T-helper 2 cell (primary cell): ENCODE measurements at places on chromosomes 13 and 19.

GRCh38 chr13:42398533-42398932 is 126.6 kb downstream of the AKAP11 start:
- DNase-seq = no peak

- DNase-seq = no peak
Observed at GRCh38 chr19:45477186-45477585, 9.4 kb downstream of the FOSB start.

- DNase-seq = no peak
Observed at GRCh38 chr19:55675661-55676354, 782 bp downstream of the EPN1 start.

GRCh38 chr19:38678217-38678890 is 30.9 kb downstream of the ACTN4 start:
- DNase-seq = no peak

DNA sequence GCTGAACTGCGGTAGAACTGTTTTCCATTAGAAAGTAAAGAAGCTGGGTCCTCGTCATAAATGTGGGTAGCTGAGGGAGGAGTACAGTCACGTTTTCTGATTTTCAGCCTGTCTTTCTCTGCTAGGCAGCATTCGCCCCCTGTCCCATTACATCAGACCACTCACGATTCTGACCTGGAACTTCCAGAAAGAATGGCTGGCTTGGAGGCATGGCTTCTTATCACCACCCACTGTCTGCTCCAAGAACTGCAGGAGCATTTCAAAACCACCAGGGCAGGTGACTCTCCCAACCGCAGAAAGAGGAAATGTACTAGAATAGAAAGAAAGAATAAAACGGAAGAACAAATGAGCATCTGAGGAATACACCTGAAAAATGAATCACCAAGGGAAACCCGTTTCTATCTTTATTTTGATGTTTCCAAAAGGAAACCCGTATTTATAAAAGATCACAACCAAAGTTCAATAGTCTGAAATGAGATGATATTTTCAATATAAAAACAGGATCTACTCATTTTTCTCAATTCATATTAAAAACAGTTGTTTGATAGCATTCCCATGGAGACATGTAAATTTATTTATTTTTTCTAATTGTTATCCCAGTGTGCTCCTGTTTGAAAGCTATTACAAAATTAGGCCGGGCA is 22.1 kb upstream of the POMP start:
- peak; percentile 39 for DNase-seq
